RKO (cell line): ENCODE measurements at places on chromosomes 5 and 9.

DNA sequence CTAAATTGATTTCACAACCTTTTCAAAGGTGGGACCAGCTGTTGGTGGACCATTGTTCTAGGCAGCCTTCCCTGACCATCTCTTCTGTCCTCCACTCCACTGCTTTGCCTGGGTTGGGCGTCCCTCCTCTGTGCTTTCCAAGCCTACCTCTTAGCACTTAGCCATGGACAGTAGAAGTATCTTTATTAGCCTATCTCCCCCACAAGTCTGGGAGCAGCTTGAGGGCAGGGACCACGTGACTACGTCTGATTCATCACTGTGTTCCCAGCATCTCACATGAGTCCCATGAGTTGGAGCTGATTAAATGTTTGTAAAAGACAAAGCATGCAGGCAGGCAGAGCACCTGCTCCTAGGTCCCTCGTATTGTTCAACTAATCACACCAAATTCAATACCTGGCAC is 20.9 kb downstream of the MORN5 start:
- peak; percentile 81 for DNase-seq

- DNase-seq, result peak; percentile 12
Measured at GRCh38 chr9:118038713-118039112, 334.5 kb downstream of the TLR4 start.

- DNase-seq, result peak; percentile 92
Measured at GRCh38 chr9:3863111-3863528, 337.3 kb upstream of the RFX3 start.

DNA sequence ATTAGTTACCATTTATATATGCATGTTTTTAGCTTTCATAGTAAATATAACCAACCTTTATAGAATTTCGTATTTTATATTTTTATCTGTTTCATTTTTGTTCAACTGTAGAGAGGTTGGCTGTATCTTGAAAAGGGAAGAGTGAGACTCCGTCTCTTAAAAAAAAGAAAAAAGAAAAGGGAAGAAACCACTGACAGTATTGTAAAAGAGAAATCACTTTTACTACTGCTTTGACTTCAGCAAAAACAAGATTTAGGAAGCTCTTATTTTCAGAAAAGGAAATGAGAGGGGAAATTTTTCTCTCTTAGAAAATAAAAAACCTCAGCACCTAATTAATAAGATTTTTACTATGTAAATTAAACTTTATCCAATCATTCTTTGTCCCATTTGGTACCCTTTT is 14.4 kb downstream of the POLK start:
- DNase-seq, result no peak

DNA sequence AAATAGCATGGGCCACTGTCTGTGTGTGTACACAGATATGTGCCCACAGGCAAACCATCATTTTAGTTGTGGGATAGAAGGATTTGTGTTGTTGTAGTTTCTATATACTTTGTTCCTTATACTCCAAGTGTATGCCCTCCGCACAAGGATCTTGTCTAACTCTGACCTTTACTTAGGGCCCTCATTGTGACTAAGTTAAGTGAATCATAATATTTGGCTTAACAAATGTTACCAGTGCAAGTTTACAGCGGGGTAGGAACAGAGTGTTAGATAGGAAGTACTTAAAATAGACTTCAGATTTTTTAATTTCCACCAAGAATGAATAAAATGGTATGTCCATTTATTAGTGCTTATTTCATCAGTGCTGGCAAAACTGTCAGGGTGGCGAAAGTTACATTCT is 29.5 kb upstream of the CYFIP2 start:
- no peak for DNase-seq

- no peak for DNase-seq
Measured at GRCh38 chr9:135804581-135805421, 102.5 kb downstream of the CAMSAP1 start.

GRCh38 chr9:16622541-16622940 is 247.9 kb downstream of the BNC2 start:
- no peak for DNase-seq

- no peak for DNase-seq
Measured at GRCh38 chr5:147057051-147057450, 177.8 kb upstream of the STK32A start.

- no peak for DNase-seq
Measured at GRCh38 chr5:136522217-136522956, 157.0 kb upstream of the TRPC7 start.

- DNase-seq, result no peak
Measured at GRCh38 chr5:174516741-174517140, 207.6 kb upstream of the MSX2 start.

DNA sequence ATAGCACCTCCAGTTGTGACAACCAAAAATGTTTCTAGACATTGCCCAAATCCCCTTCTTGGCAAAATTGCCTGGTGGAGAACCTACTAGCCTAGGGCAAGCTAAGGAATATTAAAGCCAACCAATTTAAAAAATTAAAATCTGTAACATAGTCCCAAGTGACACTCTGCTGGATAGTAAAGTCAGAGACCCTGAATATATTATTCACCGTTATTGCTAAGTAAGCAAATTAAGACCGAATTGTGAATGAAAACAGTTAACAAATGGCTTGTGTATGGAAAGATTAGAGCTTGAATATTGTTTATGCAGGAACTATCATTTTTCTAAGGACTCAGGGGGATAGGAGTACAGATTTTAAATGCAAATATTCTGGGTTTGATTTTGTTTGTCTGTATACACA is 208.1 kb downstream of the DMAC1 start:
- no peak for DNase-seq

DNA sequence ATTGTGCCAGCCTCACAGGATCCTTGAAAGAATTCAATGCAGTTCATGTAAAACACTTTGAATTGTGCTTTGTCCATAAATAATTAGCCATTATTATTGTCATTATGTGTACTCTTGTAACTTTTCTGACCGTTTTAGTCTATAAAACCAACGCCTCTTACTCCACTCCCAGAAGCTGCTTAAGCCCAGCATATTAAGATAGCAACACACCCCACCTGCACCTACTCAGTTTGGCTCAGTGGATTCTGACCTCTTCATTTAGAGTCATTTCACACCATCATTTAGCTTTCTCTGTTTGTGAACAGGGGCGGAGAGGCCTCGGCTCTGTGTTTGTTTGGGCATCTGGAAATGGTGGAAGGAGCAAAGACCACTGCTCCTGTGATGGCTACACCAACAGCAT is 205.1 kb downstream of the PCSK5 start:
- no peak for DNase-seq

DNA sequence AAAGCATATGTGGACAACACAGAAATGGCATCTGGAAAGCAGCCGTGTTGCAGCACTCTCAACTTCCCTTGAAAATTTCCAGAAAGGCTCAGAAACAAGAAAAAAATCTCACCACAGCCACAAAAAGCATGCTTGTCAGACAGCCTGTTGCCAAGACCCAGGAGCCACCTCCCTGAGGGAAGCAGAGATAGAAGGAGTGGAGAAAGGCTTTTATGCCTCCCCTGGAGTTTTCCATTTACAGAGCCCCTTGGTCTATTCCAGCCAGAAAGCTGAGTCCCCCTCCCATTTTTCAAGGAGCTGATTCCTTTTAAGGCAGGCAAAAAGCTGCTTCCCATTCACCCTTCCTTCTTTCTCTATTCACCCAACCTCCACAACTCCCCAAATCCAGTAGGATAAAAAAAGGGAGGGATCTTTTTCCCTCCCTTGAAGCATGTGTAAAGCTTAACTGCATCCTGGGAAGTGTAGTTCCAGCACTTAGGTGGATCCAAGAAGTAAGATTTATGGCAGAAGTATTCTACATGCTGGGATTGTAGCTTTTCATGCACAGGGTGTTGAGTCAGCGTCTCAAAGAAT is 37.1 kb upstream of the PALM2AKAP2 start:
- DNase-seq, result no peak
